ENCODE measurements at places on chromosomes 1 and 21.

DNA sequence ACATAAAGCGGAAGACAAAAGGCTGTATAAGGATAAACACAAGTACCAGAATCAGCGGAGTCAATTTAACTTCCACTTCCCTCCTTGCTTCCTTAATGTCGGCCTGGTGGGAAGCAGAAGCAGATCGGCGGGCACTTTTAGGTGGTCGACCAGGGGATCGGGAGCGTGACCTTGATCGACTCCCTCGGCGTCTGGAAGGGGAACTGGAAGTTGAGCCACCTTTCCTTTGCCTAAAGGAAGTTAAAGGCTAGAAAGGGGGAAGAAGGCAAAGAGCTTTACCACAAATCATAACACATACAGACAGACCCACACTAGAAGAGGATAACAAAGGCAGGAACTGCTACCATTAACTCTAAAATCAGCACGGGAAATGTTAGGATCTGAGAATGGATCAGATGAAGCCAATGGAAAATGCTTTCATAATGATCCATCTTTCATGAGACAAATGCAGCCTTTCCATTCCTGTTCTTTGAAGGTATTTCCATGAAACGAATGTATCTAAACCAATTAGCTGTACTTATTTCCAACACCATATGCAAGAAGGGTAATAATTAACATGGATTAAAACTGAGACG, 5.7 kb downstream of the LBR start:
- no peak for DNase-seq

- DNase-seq = no peak
Observed at GRCh38 chr1:181134543-181135436, 46.3 kb downstream of the IER5 start.

DNA sequence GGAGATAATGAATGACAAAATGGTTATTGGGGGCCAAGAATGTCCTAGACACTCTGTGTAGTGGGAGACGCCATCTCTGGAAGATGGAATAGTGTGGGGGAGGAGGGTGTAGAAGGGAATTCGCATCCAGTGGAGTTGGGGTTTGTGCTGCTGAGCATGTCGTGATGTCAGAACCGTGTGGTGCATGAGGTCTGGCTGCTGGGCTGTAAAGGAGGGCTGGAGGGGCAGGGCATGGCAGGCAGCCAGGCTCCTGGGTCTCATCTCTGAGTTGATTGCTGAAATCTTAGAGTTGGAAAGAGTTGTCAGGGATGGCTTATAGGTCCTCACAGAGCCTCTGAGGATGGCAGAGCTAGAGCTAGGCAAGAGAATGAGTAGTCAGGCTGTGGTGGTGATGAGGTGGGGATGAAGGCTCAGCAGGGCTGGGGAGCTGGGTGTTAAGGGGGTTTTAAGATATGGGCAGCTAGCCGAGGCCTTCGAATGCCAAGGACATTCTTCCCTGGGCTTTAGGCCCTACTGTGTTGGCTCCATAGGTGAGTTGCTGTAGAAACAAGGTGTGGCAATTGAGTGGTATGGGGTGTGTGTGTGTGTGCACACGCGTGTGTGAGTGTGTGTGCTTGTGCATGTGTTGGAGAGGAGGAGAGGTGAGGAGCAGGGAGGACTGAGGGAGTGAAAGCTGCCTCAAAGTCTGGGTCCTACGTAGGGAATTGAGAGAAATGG, 1.9 kb downstream of the PPFIA4 start:
- no peak for DNase-seq

DNA sequence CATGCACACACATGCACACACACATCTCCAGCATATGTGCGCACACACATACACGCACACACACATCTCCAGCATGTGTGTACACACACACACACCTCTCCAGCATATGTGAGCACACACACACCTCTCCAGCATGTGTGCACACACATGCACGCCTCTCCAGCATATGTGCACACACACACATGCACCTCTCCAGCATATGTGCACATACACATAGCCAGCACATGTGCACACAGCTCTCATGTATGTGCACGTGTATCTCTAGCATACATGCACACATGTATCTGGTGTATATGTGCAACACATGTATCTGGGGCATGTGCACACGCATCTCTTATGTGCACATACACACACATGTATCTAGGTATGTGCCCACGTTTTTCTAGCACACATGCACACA, 57.9 kb downstream of the SLC19A1 start:
- no peak for DNase-seq

All from C1 segment of cervical spinal cord (tissue), 14 donors.